Heart right ventricle (tissue), 16 donors: ENCODE measurements at places on chromosomes 1 and 21. TPM values are rescaled to one million over a fixed set of nuclear protein-coding genes. Genes with fewer than 3 reads are reported as not detected.
A peak's percentile ranks its signal among the peaks of the same experiment; 100 is the strongest.

Gene C1orf198
- 58.1 TPM for total RNA-seq

- no peak overlapping the region for H3K4me3 ChIP-seq
- no peaks in the 10 kb centered on the region for H3K36me3 ChIP-seq
- no peaks in the 10 kb centered on the region for H3K27me3 ChIP-seq
Observed at GRCh38 chr1:77146270-77146669, 73.0 kb downstream of the PIGK start.

- H3K36me3 ChIP-seq = peaks cover 89% of the 10 kb centered on the region
- H3K27ac ChIP-seq = peak overlapping the region; percentile 86
- H3K27me3 ChIP-seq = no peaks in the 10 kb centered on the region
Observed at GRCh38 chr1:161207173-161207572, 5.0 kb downstream of the NDUFS2 start.

DNA sequence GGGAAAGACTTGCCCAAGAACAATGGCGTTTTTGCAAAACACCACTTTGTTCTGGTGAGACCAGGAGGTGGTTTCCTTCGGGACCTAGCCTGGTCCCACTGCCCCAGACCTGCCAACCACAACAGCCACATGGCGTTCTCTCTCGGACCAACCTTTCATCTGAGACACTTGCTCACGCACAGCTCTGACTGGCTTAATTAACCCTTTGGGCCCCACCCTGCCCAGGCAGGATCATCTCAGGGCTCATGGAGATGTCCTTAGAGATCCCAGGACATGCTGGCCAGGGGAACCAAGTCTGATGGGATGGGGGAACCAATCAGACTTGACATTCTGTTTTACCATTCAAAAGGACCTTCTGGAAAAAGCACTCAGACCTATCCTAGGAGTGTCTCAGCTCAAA is 97.8 kb upstream of the SLC2A1 start:
- H3K27ac ChIP-seq = no peak overlapping the region
- no peak overlapping the region for H3K4me3 ChIP-seq
- peaks cover 6% of the 10 kb centered on the region for H3K4me1 ChIP-seq
- H3K36me3 ChIP-seq = no peaks in the 10 kb centered on the region
- no peaks in the 10 kb centered on the region for H3K27me3 ChIP-seq

DNA sequence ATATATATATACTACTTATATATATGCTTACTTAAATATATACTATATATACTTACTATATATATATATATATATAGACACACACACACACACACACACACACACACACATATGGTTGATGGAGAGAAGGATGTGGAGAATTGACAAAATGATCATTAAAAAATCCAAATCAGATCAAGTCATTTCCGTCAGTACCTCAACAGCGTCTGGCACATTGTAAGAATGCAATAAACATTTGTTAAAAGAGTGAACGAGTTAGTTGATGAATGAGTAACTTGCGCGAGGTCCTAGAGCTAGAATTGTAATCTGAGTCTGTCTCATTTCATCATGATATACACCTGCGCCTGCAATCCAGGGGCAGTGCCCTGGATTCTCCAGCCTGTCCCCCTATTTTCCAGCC is 243.0 kb upstream of the MAP1LC3C start:
- no peaks in the 10 kb centered on the region for H3K4me1 ChIP-seq
- H3K4me3 ChIP-seq = no peak overlapping the region
- H3K27ac ChIP-seq = no peak overlapping the region
- DNase-seq = no peak
- no peaks in the 10 kb centered on the region for H3K36me3 ChIP-seq

DNA sequence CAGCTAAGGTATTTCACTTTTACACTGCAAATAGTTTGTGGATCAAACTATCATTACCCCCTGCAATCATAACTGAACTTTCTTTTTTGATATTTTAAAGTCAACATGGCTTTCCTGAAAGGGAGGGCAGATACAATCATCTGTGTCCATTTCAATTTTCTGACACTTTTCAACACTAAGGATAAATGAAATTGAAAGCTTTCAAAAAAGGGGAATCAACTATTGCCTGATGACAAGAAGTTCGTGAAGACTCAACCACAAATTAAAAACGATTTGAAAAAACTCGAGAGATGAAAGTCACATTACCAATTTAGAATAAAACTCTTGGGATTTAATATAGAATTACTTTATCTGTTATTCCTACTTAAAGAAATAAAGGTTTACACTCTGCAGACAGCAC is 11.7 kb downstream of the SRSF4 start:
- peaks cover 32% of the 10 kb centered on the region for H3K36me3 ChIP-seq
- peaks cover 37% of the 10 kb centered on the region for H3K4me1 ChIP-seq
- H3K27ac ChIP-seq = no peak overlapping the region
- no peak for DNase-seq

Gene SHE
- total RNA-seq = 19.6 TPM

GRCh38 chr21:16264319-16264718 is 534.5 kb downstream of the USP25 start:
- no peak overlapping the region for H3K27ac ChIP-seq
- DNase-seq = no peak
- no peaks in the 10 kb centered on the region for H3K4me1 ChIP-seq
- H3K27me3 ChIP-seq = no peaks in the 10 kb centered on the region

GRCh38 chr1:174051956-174052355 is 29.8 kb upstream of the RC3H1 start:
- no peak for DNase-seq
- H3K27me3 ChIP-seq = no peaks in the 10 kb centered on the region
- no peak overlapping the region for H3K4me3 ChIP-seq
- H3K4me1 ChIP-seq = no peaks in the 10 kb centered on the region
- H3K27ac ChIP-seq = no peak overlapping the region

Gene USP33
- 30.9 TPM for total RNA-seq
